ENCODE measurements at places on chromosomes 5 and 9.

DNA sequence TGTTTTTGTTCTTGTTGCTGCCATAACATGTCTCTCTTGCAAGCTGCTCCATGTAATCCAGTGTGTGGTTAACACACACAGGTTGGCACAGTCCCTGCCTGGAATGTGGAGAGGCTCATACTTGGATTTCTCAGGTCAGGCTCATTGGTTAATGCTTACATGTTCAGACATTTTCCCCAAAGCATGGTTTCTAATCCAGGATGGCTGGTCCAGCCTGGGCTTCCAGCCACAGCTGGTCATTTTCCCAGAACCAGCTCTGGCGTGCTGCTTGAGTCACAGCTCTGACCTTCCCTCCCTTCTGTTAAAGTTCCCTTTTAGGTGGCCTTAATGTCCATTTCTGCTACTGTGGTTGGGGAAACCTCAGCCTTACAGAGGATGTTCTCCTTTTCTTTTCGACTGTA, 294.3 kb downstream of the TAF11L14 start:
- DNase-seq = no peak

GRCh38 chr5:130801963-130802362, 363.1 kb downstream of the HINT1 start:
- no peak for DNase-seq

- no peak for DNase-seq
Observed at GRCh38 chr5:4001004-4001403, 405.4 kb downstream of the IRX1 start.

- DNase-seq = no peak
Observed at GRCh38 chr5:126137891-126138280, 285.3 kb upstream of the GRAMD2B start.

DNA sequence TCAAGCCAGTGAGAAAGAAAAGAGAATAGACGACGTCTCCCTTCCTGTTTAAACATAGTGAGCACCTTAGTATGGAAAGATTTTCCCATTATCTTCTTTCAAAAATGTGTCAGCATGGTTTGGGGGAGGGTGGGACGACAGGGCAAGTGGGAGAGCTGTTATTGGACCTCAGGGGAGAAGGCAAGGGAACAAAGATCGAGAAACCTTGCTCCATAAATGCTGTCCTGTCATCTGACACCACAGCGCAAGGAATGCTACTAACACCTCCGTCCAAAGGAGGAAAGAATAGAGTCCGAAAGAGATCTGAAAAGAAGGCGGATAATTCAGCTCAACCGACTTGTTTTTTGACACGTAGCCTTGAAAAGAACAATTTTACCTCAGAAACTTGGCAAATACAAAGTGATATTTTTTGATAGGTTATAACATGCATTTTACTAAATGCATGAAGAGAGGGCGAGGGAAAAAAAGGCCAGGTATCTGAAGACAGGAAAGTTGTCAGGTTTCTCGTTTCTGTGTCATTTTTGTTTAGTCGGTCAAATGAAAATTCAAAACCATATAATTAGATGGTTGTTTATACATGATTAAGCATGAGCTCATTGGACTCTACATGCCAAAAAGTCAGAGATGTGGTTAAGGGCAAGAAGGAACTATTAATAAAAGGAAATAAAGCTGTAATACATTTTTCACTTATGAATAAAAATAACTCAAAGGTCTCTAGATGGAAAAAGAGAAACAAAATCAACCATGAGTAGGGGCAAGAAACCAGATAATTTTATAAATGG, 155.7 kb downstream of the GLIS3 start:
- DNase-seq = no peak

- peak; percentile 62 for DNase-seq
Observed at GRCh38 chr9:133144142-133144903, 19.4 kb downstream of the GBGT1 start.

- DNase-seq = no peak
Observed at GRCh38 chr5:144583541-144584449, 413.1 kb downstream of the KCTD16 start.

DNA sequence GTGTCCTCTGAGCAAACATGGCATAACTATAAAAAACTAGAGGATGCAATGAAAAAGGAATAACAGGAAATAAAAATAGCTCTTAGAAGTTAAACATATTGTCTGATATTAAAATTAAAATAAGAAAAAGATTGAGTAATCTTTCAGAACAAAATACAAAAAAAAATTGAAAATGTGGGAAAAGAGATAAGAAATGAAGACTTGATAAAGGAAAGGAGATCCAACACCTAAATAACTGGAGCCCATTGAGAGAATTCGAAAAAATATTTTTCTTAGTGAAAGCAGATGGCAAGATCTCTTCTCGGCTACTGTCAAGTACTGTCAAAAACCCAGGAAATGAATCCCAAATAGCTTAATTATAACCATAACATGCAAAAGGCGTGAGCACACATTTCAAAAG, 24.9 kb downstream of the LIFR start:
- no peak for DNase-seq

DNA sequence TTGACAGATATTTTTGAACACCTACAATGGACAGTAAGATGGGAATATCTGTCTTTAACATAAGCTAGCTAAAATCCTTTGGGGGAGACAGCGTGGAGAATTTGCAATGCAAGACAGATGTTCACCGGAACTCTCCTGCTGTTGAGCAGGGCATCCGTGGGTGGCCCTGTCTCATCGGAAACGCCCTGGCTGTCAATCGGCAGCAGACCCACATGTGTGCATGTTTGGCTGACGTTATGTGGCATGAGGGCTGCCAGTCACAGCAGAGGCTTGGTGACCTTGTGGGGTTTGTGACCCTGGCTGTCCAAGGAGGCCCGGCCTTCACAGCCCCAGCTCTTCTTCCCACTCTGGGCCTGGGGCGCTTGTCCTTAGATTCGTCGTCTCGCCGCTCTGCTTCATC, 129.7 kb upstream of the OTULINL start:
- DNase-seq = no peak

GRCh38 chr5:79509244-79509885, 4.6 kb downstream of the HOMER1 start:
- no peak for DNase-seq

GRCh38 chr9:123926941-123927340, 3.0 kb downstream of the DENND1A start:
- no peak for DNase-seq

GRCh38 chr5:168261227-168261571, 30.2 kb upstream of the WWC1 start:
- DNase-seq = no peak

DNA sequence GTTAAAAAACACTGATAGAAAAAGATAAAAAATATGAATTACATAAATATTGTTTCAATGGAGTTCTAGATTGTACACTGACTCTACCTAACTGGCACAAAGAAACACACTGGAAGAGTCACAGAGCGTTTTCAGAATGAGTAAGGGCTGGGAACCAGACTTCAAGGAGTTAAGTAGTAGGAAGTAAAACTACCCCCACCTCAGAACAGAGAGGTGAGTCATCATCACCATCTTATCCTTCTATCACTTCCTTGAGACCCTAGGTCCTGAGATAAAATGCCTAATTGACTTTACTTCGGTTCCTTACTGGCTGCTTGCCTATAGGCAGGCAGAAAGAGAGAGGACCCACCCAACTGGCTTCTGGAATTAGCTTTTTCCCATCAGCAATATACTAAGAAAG, 79.7 kb downstream of the ELAVL2 start:
- no peak for DNase-seq

DNA sequence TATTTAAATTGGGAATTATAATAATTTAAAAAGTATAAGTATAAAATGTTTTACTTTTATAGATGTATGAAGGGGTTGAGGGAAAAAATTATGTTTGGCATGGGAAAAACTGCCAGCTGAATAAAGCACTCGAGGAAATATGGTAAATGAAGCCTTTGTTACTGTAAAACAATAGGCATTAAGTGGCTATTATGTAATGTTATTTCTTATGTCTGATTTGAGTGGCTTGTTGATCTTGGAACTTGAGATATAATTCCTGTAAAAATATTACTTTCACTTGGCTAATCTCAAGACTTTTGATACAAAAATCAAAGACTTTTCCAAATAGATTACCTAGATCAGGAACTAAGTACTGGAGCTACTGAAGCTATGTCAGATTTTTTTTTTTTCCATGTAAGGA, 182.9 kb downstream of the CD180 start:
- DNase-seq = no peak

- no peak for DNase-seq
Observed at GRCh38 chr5:72478276-72478675, 28.9 kb downstream of the ZNF366 start.

DNA sequence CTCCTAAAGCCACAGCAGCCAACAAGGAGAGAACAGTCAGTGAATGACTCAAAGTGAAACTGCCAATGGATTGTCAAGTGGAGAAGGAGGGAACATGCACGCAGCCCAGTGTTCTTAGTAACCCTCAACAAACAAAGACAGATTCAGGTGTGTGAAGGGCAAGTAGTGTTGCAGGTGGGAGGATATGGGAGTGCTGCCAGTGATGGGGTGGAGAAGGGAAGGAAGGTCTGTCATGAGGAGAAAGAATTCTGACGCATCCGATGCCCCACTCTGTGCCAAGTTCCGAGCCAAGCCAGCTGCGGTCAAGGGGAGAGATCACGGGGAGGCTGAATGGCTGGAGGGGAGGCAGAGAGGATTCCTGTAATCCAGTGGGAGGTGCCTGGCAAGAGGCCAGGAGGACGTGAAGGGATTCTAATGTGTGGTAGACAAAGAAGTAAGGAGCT, 56.5 kb downstream of the CAST start:
- DNase-seq = no peak

DNA sequence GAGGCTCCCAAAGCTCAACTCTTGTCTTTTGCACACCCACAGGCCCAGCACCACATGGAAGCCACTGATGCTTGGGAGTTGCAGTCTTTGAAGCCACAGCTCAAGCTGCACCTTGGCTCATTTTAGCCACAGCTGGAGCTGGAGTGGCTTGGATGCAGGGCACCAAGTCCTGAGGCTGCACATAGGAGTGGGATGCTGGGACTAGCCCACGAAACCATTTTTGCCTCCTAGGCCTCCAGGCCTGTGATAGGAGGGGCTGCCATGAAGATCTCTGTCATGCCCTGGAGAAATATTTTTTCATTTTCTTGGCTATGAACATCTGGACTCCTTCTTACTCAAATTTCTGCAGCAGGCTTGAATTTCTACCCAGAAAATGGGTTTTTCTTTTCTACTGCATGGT, 438.5 kb upstream of the TNC start:
- DNase-seq = no peak

- no peak for DNase-seq
Observed at GRCh38 chr9:9615086-9615485, 997.7 kb downstream of the PTPRD start.

- DNase-seq = no peak
Observed at GRCh38 chr5:115842952-115843351, 1.2 kb downstream of the AP3S1 start.

DNA sequence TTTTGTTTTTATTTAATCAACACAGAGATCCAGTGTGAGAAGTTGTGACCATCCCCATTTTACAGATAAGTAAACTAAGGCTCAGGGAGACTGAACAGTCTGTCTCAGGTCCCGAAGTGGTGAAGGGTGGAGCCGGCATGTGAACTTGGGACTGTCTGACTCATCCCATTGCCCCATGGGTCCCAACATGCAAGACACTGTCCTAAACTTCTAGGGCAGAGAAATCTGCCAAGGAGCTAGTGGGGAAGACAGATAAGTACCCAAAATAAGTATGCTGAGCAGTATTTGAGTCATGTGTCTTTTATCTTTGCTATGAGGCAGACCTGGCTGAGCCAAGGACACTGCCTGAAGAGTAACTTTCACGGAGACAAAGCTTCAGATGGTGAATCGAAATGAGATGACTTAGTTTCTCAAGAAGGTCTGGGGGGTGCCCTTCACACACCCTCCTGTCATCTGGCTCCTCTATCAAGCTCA, 64.3 kb upstream of the SLC25A51 start:
- no peak for DNase-seq

GRCh38 chr9:127877566-127877998, at the start of gene AK1:
AK1 (minus strand) TSS chr9:127877675; CDS start chr9:127874617, 3,058 bp downstream.
- DNase-seq = no peak

- no peak for DNase-seq
Observed at GRCh38 chr5:149133795-149134777, 7.2 kb upstream of the ABLIM3 start.

- no peak for DNase-seq
Observed at GRCh38 chr9:4553951-4554381, 63.7 kb downstream of the SLC1A1 start.

DNA sequence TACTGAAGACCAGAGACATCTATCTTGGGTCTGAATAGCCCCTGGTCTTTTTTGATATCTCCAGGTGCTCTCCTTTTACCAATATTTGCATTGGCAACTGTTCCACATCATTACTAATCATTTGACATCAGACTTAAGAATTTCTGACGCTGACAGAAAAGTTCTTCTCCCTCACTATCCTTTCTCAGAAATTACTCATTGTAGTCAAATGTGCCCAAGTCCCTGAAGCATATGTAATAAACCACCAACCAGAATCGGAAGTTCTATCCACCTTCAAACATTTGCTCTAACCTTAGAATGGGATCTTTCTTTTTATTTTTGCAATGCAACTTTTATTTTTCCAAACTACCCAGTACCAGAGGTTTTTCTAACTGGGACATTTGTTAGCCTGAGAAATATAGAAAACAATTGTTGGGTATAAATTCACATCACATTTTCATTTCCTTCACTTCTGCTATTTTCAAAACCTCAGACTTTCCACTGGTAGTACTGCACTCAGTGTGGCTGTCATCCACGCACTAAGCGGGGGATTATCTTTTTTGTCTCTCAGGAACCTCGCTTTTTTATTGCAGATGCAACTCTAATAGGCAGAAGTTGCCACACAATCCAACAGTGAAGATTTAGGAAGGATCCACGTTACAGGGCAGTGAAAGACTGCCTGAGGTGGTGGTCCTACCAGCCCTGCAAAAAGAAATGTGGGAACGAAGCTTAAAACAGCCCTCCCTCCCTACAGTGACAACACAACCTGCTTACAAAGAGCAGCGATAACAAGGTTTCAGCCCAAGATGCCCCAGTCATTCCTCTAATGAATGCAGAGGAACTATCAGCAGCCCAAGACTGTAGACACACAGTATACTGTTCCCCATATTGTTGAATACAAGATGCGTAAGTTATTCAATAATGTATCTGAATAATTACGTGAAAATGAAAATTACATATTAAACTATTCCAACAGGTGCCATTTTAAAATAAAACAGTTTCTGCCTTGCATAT, 201.2 kb downstream of the EBF1 start:
- no peak for DNase-seq

DNA sequence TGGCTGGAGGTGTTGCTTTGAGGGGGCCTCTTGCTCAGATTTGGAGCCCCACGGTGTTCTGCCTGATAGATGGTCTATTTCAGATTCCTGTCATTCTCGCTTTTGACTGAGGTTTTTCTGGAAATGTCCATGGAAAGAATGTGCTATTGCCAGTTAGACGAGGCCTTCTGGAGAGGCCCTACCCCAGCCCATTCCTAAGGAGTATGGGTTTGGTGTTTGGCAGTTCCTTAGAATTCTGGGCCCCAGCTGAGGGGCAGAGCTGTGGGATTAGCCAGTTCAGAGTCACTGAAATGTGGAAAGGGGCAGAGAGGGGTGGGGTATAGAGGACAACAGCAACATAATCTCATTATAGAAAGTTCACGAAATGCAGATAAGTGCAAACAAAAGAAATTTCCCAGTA, 50.5 kb downstream of the GALNT10 start:
- DNase-seq = no peak

- no peak for DNase-seq
Observed at GRCh38 chr9:70428781-70429180, 14.3 kb upstream of the KLF9 start.

- peak; percentile 41 for DNase-seq
Observed at GRCh38 chr9:272251-273213, 57.9 kb downstream of the DOCK8 start.

GRCh38 chr5:75412111-75412990, 75.3 kb downstream of the HMGCR start:
- no peak for DNase-seq

- no peak for DNase-seq
Observed at GRCh38 chr5:177327539-177328522, 16.1 kb upstream of the MXD3 start.

Measured in stimulated activated CD4-positive, alpha-beta T cell treated with anti-CD3 and anti-CD28 coated beads, Interleukin-1b, Interleukin-23, amount 100 ng/mL, for 24 hours (primary cell).